Panc1 (cell line): ENCODE measurements at places on chromosomes 11 and 22. TPM values are rescaled to one million over a fixed set of nuclear protein-coding genes. Genes with fewer than 3 reads are reported as not detected.

Gene MMP1
- 0.15 TPM for total RNA-seq

Gene FAM111B
- total RNA-seq, result 23.6 TPM

DNA sequence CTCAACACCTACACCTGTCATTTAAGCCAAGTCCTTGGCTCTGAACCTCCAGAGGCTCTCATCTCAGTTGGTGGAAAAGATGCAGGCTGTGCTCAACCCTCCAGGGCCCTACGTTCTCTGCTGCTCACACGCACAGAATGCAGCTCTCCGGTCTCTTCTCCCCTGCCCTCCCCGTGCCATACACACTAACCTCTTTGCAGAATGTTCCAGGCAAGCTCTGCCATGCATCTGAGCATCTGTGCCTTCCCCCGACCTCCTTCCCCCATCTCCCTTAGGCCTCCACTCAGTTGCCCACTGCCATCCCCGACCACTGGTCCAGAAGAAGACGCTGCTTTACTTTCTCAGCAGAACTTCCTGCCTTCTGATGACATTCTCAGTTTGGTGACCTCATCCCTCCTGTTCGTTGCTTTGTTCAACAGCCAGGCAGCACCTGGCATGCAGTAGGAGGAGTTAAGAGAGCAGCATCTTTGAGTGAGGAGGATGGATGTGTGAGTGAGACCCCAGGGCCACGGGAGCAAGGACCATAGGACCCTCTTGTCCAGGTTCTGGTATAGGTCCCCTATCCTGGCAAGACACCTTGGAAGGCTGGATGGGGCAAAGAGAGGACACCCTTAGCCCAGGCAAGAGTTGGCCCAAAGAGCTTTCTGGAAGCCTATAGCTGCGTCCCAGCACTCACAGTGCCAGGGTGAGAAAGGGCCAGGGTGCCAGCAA is 598.0 kb downstream of the BRD1 start:
- no peak for DNase-seq

DNA sequence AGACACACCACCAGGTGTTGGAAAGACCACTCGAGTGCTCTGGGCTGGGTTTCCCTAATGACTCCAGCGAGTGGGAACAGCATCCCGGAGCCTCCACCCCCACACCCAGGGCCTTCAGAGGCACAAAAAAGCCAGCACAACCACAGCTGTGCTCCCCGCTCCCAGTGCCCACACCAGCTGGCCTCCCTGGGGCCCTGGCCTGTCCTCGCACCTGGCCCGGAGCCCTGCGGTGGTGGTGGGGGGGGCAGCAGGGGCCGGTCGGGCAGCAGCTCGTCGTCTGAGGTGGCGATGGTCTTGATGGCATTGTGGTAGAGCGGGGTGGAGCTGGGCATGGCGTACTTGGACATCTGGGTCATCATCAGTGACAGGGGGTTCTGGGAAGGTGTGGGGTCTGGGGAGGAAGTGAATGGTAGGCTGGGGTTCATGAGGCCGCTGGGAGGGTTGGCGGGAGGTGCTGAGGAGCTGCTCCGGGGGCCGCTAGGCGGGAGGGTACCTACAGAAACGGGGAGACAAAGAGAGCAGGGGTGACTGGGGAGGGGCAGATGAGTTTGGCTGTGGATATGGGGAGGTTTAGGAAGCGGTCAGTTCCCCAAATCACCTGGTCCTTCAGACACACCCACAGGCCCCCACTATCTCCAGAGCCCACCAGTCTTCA is 16.1 kb downstream of the CXCR5 start:
- no peak for DNase-seq

- no peak for DNase-seq
Measured at GRCh38 chr11:65945941-65946558, 770 bp downstream of the TSGA10IP start.

DNA sequence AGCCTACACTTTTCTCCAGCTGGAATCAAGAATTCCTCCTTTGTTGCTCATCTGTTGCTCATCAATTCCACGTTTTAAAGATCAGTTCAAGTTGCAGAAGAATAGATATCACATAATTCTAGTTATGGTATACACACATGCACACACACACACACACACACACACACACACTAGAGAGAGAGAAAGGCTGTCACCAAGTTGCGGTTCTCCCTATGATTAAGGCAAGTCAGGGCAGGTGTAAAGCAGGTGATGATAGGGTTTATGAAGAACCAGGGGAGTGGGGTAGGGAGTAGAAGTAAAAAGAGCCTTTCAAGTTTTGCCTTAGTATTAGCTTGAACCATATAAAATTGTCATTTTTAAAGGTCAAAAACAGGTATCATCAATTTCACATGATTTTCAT is 31.7 kb upstream of the TMPRSS4 start:
- no peak for DNase-seq

DNA sequence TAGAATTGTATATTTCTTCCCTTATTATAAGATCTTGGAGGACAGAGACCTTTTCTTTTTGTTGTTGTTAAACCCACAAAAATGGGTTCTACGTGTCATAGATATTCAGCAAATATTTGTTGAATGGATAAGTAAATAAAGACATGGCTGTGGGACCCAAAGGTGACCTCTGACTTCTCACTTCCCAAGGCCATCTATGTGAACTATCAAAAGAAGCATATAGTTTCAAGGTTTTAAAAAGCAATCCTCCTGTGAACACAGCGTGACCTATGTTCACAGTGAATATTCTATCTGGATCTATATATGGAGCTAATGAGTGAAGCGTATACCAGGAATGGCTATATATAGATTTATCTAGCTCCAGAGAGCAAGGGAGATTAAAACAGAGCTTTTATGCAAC is 312.8 kb upstream of the C11orf87 start:
- DNase-seq, result no peak

DNA sequence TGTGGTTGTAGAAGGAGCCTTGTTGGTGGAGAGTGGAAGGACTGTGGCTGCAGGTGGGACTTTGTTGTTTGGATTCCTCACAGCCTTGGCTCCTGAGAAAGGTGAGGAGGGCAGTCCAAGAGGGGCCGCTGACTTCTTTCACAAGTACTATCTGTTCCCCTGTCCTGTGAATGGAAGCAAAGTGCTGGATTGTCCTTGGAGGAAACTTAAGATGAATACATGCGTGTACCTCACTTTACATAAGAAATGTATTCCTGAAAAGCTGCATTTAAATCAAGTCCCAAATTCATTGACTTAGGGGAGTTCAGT is 2.4 kb downstream of the FUT4 start:
- DNase-seq, result no peak

DNA sequence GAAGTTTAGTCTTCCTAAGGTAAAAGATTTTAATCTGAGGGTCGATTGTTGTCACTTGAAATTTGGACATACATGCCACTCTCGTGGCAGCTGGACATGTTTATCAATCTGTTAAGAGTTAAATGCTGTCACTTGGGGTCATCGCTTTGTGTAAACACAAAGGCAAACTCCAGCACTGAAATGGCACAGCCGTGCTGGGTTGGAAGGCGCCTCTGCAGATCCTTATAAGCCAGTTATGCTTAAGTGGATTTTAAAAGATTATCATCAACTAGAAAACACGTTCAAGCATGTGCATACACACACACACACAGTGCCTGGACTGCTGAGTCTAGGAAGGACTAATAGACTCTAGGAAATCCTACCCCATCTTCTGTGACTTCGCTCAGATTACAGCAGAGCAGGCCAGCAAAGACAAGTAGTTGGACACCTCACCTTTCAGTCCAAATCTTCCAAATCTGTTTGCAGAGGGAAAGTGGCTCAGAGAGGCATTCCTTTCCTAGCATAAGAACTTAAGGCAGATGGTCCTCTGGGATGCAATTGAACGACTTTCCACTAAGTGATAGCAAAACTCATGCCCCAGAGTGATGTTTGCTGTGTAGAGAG is 83.7 kb downstream of the CACNG2 start:
- no peak for DNase-seq

- DNase-seq, result no peak
Measured at GRCh38 chr11:93192163-93192562, 5.6 kb downstream of the SLC36A4 start.

Gene RHOD
- 33.5 TPM for total RNA-seq

DNA sequence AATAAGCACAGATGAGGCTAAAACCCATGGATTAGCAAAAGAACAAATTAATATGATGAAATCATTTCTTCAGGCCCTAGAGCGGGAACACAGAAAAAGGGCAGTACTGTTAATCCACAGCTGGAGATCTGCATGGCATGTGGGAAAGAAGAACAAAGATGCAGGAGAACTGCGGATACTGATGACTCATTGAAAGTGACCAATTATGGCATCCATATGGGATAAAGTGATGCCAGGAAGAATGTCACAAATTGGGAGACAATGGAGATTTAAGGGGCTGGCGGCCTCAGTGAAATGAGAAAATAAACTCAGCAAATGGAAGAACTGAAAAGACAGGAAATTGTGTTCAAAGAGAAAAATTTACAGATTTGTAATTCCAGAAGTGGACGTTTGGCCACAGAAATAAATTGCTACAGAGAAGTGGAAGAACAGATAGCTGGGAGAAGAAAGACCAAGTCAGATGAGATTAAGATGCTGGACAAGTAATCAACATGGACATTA is 39.4 kb downstream of the SIK3 start:
- DNase-seq, result no peak

DNA sequence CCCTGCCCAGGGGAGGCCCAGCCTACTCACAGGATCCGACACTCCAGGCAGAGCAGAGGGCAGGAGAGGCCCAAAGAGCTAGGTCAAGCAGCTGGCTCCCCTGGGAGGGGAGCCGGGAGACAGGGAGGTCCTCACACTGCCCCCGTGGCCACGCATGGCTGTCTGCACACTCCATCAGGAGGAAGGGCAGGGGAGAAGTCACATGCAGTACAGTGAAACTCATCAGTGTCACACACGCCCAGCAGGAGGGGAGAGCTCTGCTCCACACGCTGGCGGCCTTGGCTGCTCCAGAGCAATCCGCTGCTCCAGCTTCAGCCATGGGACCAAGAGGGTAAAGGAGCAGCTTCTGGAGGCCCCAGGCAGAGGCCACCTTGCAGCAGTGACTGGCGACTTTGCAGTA is 14.3 kb downstream of the TCIRG1 start:
- DNase-seq, result no peak

Gene SYCE3
- total RNA-seq, result not detected

DNA sequence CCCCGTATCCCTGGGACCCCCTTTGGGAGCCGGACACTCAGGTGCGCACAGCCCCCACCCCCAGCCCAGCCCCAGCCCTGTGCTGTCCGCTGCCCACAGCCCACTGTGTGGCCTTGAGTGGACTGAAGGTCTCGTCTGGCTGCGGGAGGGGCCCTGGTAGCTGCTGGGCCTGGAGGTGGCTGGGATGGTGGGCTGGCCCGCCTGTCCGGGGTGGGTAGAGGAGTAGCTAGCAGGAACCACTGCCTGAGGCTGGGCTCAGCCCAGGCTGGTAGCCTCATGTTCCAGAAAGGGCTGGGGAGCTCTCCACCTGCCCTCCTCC is 4.6 kb upstream of the MUC6 start:
- no peak for DNase-seq

Gene KRTAP5-9
- not detected for total RNA-seq

GRCh38 chr22:26289611-26290101 is 120.4 kb downstream of the SEZ6L start:
- DNase-seq, result no peak

DNA sequence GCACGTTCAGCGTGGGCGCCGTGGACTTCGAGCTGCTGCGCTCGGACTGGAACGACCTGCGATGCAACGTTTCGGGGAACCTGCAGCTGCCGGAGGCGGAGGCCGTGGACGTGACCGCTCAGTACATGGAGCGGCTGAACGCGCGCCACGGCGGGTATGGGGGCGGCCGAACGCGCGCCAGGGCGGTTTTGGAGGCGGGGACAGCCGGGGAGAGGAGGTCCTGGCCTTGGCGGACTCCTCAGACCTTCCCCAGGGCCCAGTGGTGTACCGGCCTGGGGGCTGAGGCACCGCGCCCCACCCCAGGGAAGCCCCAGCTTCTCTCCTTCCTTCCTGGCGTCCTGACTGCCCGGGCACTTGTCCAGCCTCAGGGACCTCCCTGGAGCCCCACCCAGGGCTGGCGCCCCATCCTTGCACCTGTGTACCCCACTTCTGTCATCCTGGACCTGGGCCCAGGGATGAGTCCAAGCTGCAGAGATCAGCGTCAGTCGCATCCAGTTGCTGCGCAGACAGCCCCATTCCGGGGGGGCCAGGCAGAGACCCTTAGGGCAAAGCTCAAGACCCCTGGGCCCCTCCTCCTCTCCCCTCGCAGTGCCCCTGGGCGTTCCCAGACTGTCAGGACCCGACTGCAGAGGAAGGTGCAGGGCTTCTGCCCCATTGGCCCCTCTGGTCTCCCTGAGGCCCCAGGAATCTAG is 8.0 kb downstream of the B4GALNT4 start:
- DNase-seq, result no peak

Gene OR51F2
- total RNA-seq, result not detected

GRCh38 chr11:100501450-100501849 is 185.6 kb upstream of the ARHGAP42 start:
- no peak for DNase-seq

DNA sequence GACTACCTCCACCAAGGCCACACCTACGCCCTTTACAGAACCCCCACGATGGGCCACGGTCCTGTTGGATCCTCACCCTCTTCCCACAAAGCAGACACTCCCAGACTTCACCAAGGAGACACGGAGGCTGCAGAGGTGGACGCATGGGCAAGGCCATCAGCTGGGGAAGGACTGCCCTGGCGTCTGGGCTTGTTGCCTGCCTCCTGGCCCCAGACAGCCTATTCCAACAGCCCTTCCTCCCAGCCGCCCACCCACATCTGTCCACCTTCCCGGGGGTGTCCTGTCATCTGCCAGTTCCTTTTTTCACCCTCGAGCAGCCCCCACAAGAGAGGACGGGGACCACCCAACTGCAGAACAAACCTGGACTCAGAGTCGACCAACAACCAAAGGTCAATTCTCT is 28.9 kb upstream of the TH start:
- no peak for DNase-seq

- no peak for DNase-seq
Measured at GRCh38 chr11:70542811-70543210, 144.5 kb downstream of the CTTN start.

- no peak for DNase-seq
Measured at GRCh38 chr11:124190298-124191139, 7.4 kb downstream of the OR10D3 start.

DNA sequence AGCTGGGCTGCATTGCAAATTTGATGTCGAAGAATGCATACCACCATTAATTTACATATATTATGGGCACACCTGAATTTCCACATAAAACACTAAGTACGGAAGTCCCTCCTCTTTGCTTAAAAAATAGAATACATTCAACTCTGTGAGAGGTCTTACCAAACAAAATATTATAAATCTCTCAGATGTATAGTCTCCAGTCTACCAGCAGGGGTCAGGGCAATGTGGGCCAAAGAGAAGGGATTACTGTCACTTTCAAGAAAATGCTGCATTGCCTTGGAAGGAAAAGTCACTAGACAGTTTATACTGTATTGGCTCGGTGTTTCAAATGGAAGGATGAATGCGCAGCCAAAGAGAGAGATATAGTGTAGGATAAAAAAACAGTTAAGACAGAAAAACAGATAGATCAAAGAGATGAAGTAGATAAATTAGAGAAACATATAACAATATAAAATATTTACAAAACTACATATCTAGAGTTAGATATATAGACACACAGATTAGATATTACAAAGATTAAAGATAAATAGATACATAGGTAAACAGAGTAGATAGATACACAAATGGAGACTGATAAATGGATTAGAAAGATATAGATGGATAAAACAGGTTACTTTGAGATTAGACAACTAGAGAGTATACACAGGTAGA is 20.9 kb downstream of the SERGEF start:
- DNase-seq, result no peak

GRCh38 chr11:71525188-71525937 is 1.7 kb upstream of the KRTAP5-7 start:
- no peak for DNase-seq

GRCh38 chr11:30984442-30984816 is 385.1 kb downstream of the DCDC1 start:
- no peak for DNase-seq
